ENCODE measurements at places on chromosomes 1 and 21.

DNA sequence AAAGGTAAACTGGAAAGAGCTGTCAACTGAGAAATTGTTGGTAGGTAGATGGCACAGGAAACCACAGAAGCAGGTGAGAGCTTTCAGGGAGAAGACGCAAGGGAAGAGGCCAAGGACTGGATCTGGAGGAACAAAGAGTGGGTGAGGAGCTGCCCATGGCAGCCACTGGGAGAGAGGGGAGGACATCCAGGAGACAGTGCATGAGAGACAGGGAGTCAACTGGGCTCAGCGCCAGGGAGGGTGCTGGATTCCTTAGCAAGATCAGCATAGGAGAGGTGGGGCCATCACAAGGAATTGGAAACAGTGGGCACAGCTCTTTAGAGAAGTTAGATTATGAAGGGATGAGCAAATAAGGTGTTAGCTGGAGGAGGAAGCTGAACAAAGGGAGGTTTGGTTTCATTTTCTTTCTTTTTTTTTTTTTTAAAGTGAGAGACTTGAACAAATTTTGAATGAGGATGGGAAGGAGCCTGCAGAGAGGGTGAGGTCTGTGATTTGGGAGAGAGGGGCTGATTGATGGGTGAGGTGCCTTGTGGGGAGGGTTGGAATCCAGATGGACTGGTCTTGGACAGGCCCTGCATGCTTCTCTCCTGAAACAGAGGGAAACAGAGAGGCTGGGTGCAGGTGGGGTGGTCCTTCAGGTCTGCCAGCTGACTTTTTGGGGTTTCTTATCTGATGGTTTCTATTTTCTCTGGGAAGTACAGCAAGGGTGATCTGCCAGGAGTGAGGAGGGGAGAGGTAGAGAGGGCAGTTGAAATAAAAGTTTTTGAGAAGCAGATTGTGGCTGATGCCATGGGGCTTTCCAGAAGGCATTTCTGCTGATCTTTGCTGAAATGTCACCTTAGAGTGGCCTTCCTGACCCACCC, 5.4 kb downstream of the CYP4B1 start:
- DNase-seq: no peak

DNA sequence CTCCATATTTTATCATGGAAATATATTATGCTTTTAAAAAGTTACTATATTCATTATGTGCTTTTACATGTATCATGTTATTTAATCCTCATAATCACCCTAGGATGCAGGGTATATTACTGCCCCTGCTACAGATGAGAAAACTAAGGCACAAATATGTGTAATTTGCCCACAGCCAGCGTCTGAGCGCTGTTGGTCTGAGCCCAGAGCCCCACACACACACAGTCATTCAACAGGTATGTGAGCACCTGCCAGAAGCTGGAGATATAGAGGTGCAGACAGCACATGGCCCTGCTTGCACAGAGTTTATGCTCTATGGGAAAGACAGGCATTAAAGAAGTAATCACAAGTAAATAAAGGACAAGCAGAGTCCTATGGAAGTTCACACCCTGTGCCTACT, 49.8 kb upstream of the SEC16B start:
- no peak for DNase-seq

GRCh38 chr1:11072216-11072917, 12.5 kb upstream of the SRM start:
- DNase-seq: no peak

GRCh38 chr1:85394130-85394529, 70.8 kb downstream of the DDAH1 start:
- no peak for DNase-seq

- no peak for DNase-seq
Observed at GRCh38 chr1:175268720-175269119, 76.1 kb upstream of the KIAA0040 start.

DNA sequence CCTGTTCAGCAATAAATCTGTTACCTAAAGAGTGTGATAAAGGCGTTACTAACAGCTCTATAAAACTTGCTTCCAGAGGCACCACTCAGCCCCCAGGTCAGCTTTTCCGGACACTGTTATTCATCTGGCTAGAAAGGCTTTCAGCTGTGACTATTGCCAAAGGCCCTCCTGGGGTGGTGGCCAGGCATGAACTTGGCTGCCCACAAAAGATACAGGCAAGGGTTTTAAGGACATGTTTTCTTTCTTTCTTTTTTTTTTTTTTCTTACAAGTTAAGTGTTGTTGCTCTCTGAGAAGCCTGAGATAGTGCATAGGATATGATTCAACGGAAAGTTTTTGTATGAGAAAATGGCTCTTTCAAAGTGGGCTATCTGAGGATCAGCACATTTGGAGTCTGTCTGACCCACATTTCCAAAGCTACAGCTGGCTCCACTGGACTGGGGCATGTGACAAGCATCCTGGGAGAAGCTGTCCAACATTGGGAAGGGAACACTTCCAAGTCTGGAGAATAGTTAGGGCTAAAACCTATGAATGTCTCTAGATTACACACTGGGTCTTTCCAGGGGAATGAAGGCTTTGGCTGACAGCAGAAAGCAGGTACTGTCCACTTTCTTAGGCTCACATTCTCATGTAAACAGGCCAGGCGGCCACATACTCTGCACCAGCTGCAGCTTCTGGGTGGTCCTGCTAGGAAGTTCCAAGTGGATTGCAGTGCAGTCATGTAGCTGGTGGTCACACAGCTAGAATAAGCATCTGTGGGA, 639.7 kb downstream of the LMO4 start:
- DNase-seq: no peak

DNA sequence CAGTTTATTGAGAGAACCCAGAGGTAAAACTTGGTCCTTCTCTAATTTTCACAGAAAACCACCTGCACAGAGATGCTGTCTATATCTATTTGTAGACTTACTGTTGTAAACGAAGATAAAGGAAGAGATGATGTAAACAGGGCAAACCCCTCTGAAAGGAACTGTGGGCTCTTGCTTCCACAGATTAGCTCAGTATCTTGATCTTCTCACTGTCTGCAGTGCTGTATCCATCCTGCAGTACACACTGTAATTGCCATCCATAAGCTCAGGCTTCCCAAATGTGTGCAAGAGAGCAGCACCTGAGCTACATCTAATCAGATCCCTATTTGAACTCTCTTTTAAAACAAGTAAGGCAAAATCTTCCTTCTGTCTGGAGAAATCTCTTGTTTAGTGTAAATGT, 16.6 kb upstream of the RWDD3 start:
- DNase-seq: no peak

- DNase-seq: no peak
Observed at GRCh38 chr1:76083189-76083588, 8.6 kb downstream of the ST6GALNAC3 start.

- DNase-seq: no peak
Observed at GRCh38 chr1:194298007-194298598, 1111.7 kb upstream of the B3GALT2 start.

DNA sequence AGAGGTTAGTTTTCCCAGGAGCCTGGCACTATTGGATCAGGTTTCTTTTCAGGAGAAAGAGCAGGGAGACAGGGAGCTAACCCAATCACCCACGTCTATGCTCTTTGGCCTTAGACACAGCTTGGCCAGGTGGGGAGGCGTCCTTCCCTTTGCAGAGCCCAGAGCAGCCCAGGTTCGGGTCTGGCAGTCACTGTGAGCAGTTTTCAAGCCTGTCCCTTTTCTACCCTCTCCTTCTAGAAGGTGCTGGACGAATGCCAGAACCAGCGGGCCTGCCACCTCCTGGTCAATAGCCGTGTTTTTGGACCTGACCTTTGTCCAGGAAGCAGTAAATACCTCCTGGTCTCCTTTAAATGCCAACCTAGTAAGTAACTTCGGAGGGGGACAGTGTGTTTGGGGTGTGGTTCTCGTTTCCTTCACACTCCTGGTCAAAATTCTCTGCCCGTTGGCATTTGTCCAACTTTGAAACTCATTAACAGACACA, 44.9 kb downstream of the EVA1C start:
- no peak for DNase-seq

DNA sequence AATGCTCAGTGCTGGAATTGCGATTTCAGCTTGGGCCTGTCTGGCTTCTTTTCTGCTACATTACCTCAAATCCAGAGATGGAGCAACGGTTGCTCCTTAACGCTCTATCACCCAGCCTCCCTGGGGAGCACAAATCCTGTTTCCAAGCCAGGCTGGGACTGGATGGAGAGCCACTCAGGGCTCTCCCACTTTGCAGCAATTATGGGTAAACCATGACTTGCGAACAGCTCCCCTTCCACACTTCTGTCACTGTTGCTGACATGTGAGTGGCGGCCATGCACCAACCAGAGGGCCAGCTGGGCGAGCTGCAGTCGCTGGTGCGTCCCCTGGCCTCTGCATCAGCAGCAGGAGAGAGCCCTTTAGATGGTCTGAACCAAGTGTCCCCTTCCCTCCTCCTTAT, 65.1 kb upstream of the RAB4A start:
- no peak for DNase-seq

DNA sequence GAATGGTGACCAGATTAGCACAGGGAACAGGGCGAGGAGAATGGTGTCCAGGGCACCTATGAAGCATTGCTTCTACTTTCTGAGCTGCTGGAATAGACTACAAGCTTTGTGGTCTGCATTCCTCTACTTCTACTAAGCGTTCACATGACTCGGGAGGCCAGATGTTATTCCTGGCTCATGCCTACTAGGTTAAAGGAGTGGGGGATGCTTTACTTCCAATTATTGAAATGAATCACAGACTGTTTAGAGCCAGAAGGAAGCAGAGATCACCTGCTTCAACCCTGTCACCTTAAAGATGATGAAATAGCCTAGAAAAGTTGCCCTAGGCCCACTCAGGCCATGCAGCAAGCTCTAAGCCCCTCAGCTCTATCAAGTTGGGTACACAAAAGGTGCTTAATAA, 633.5 kb downstream of the KIF26B start:
- DNase-seq: no peak

DNA sequence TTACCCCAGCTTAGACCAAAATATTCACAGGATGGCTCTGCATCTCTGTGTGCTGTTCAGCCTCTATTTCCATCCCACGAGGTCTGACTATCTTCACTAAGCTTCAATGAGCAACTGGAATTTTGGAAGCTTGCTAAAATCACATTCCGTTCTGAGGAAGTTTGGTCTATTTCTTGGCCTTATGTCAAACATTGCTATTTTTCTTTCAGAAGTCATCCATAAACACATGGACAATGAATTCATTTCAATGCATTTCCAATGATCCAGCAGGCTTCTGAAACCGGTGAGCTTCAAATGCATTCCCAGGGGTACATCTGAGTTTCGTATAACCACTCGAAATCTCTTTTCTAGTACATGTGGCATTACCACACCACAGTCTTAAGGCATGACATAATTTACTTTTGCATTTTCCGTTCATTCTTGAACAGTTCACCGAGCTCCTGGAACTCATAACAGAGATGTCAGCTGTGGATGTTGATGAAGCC, 294.1 kb upstream of the KAZN start:
- no peak for DNase-seq

DNA sequence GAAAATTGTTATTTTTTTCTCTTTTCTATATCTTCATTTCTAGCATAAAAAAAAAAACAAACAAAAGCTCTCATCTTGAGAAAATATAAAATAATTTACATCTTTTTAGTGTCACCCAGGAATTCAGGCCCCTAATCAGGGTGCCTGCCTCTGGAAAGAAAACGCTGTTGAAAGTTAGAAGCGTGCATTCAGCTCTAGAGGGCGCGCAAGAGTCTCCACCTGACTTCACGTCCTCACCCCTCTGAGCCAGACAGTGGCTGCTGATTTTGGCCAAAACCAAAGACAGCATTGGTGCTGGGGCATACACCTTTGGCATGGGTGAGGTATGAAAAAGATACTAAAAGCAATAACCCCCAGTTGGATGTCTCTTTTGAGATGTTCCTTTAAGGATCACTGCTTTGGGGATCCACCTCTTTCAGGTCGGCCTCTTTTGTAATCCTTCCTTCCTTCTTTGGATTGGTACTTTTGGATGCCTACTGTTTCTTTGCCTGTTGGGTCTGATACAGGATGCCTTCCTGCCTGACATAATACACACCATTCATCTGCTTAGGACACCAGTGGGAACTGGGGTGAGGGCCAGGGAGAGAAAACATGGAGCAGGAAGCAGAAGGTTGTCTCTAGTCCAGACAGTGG, 77.6 kb upstream of the CHRM3 start:
- no peak for DNase-seq
